Cerebellar nuclear complex (tissue), 1 donor: ENCODE measurements at places on chromosomes 11 and 22.

DNA sequence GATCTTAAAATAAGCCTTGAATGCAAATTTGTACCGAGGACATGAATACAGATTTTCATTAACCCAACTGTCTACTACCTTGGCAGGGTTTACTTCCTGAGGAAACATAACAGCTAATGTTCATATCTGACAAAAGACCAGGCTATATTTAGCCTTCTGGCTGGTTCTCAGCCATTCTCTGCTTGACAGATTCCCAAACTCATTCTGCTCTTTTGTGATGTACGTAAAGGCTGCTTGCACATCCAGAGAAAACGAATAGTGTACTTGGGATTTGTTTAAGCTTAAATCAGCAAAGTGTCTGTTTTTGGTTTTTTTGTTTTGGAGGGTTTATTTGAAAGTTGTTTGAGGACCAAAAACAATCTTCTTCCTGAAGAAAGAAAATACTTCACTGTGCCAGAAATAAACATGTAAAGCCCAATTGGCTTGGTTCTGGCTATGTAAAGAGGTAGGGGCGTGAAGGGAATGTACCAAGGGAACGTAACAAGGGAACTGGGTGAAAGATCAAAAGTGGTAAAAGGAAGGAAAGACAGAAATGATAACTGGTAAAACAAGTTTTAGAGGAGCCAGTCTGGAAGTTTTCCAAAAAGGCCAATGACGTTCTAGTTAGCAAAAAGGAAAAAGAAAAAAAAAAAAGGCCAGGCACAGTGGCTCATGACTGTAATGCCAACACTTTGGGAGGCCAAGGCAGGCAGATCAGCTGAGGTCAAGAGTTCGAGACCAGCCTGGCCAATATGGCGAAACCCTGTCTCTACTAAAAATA lies 21.4 kb upstream of the CRTAM start:
- DNase-seq: no peak

- DNase-seq: no peak
These were observed 9.9 kb downstream of the MAPK1 start for GRCh38 chr22:21857481-21857914.

DNA sequence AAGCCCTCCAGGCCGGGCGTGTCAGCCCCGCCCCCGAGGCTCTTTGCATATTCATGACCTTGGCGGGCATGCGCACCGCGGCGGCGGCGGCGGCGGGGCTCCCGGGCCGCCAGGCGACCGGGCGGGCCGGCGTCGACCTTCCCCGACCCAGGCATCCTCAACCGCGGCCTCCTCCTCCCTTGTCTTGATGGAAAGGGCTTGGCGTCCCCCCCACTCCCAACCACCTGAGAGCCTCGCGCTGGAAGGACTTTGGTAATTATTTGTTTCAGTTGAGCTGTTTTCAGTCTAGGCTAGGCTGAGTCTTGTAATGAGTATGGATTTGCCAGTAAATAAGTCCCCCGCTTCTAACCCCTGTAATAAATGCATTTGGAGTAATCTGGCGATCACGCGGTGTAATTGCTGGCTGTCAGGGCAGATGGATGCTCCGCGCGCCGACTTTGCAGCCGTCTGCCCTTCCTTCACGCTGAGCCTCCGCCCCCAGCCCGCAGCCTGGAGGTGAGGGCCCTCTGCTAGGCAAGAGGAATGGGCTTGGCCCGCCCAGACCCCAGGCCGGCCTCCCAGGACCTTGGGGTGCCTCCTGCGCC lies 25.2 kb downstream of the FLRT1 start:
- no peak for DNase-seq

DNA sequence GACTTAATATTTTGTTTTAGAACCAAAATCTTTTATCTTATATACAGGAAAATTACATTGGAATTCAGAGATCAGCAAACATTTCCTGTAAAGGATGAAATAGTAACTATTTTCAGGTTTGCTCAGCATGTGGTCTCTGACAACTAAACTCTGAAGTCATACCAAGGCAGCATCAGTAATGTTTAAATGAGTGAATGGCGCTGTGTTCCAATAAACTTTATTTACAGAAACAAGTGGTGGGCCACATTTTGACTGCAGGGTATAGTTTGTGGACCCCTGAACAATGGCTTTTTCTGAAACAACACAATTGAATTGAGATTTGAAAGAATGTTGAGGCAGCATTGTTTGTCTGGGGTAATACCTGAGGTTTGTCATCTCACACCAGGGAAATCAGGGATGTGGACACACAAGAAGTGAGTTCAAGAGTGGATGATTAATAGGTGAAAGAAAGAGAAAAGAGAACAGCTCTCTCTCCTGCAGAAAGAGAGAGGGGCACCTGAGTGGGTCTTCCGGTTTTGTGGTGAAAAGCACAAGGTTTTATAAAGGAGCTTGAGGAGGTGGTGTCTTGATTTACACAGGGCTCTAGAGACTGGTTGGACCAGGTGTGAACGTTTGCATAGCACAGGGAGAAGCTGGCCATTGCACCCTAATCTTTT lies 113.5 kb upstream of the VPREB1 start:
- no peak for DNase-seq

- DNase-seq: no peak
These were observed 57.2 kb downstream of the WNT11 start for GRCh38 chr11:76148941-76149613.

DNA sequence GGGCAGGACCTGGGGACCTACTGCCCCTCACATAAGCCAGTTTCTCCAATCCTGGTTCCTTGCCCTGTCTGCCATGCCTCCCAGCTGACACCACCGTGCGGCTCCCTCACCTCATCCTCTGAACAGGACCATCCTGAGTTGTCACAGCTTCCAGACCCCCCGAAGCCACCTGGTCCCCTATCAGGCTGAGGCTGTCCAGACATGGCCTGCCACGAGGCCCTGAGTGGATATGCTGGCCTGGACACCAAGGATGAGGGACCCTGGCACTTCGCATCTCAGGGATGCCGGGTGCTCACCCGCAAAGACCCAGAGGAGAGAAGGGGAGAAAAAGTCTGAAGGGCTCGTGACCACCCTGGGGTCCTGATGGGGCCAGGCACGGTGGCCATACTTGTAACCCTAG lies 15.8 kb upstream of the CCDC188 start:
- no peak for DNase-seq

- DNase-seq: no peak
These were observed 86.8 kb downstream of the NECTIN1 start for GRCh38 chr11:119641983-119642745.

DNA sequence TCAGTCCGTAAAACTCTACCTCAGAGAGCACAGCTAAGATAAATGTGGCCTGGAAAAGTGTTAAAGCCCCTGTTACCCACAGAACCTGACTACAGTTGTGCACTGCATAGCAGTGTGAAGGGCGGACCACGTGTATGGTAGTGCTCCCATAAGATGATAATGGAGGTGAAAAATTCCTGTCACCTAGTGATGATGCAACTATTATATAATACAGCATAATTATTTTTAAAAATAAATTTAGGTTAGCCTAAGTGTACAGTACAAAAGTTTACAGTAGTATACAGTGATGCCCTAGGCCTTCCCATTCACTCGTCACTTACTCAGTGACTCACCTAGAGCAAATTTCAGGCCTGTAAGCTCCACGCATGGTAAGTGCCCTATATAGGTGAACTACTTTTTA lies 76.6 kb upstream of the RASSF10 start:
- DNase-seq: no peak

DNA sequence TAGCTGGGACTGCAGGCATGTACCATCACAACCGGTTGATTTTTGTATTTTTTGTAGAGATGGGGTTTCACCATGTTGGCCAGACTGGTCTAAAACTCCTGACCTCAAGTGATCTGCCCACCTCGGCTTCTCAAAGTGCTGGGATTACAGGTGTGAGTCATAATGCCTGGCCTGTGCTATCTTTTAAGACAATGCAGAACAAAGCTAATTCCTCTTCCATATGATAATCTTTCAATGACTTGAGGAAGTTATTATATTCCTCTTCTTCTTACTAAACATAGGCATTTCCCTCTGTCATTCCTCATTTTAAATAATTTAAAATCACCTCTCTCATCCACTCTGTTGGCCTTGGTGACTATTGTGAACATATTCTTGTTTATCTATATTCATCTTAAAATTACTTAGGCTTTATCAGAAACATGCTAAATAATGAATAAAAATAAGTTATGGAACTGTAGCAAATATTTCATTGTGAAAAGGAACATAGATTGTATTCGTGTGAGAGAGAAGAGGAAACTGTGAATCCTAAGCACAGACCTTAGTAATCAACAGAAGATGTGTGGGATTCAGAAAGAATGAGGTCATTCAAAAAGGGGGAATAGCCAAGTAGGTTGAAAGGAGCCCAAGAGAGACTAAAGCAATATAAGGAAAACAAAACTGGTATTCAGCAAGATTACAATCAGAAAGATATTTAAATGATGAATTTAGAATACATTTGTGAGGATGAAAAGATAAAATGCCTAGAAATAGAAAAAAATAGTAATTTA lies 269.4 kb downstream of the TTC28 start:
- DNase-seq: no peak

GRCh38 chr11:112748713-112749543 lies 212.3 kb upstream of the NCAM1 start:
- DNase-seq: no peak

- DNase-seq: no peak
These were observed 788.8 kb upstream of the FAT3 start for GRCh38 chr11:91435694-91436395.

- no peak for DNase-seq
These were observed 40.9 kb downstream of the ZC3H12C start for GRCh38 chr11:110134110-110134509.

GRCh38 chr11:73201888-73202780 lies 15.9 kb upstream of the P2RY2 start:
- DNase-seq: no peak

DNA sequence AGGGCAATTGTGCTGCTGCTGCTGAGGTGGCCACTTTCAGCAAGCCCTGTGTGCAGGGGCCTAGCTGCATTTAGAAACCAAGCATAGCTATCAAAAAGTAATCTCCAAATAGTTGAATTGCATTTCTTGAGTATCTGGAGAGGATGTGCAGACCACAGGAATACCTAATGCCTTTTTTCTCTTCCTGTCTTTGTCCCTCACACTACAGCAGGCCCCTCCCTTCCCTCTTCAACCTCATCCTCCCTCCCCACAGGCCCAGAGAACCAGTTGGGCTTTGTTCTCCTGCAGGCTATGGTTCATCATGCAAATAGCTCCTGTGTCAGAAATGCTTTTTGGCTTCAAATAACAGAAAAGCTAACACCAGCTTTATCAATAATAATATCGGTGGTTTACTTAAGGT lies 47.7 kb downstream of the DKK3 start:
- no peak for DNase-seq

- no peak for DNase-seq
These were observed 67.3 kb downstream of the LRRC32 start for GRCh38 chr11:76603202-76603601.

DNA sequence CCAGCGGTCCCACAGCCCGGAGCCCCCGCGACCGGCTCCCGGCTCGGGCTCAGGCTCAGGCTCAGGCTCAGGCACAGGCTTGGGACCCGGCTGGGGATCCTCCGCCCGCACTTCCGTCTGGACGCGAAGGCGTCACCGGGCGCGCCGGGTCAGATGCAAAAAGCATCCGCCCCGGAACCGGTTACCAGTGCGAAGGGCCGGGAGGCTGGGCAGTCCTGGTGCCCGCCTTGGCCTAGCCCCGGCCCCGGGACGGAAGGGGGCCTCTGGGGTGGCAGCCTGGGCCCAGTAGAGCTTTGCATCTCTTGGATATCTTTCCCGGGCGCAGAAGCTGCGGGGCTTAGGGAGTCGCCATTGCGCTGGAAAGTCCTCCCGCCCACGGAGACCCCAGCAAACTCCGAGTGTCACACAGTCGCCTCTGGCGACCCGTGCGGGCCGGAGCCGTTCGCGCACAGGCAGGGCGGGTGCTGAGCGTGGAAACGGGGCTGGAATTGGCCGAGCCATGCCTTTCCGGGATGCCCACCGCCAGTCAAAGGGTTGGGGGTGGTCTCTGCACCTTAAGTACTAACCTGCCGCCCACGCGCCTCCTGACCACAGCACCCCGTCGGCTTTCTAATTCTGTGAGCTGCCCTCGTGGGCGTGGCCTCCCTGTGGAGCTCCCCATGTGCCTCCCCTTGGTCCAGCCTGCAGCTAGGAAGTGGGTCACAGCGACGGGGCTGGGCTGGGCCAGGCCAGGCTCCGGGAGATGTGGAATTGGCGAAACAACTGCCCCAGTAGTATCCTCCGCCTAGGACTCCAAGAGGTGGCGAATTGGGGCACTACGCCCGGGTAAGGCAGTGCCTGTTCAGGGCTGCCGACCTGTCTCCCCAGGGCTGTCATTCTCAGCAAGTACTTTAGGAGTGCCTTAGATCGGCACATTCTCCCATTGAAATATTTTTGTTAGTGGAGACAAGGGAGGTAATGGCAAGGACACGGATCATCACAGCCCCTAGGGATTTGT lies at the start of gene TMEM9B:
Gene TMEM9B, minus strand, starts transcription at position 119 of the 997 bp plus-strand sequence. CDS start 129 bp downstream, outside the sequence.
- peak; percentile 16 for DNase-seq

- no peak for DNase-seq
These were observed 89.3 kb downstream of the PRR5L start for GRCh38 chr11:36385121-36385970.

- no peak for DNase-seq
These were observed 14.7 kb downstream of the IGLL1 start for GRCh38 chr22:23565305-23565914.

- no peak for DNase-seq
These were observed 35.8 kb downstream of the TNRC6B start for GRCh38 chr22:40213478-40213877.

DNA sequence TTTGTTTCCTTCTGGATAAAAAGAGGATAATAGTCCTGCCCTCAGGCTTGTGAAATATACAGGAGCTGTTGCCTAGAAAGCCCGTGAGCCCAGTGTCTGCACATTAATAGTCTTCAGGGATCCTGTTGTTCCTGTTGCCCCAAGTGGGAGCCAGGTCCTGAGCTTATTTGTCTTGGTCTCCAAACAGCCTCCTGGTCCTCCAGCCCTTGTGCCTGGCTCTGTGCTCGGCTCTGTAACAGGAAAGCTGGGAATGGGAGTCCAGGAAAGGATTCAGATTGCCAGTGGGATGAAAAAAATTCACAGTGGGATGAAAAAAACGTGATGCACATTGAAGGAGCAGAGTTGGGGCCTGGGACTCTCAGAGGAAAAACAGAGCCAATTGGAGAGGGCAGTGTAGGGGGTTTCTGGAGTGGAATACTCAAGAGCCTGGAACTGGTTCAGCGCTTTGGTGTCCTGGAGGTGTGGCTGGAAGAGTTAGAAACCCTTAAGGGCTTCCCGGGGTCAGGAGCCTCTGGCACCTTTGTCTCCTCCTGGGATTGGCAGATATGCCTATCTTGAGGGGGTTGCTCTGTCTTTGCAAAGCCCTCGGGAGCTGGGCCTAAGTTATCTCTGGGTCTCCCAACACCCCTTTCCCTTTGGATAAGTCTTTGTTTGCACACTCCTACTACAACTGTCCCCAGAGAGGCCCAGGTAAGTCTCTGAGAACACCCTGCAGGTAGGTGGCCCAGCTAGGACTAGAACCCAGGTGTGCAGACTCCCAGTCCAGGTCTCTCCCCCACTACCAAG lies 2.3 kb upstream of the INPPL1 start:
- no peak for DNase-seq

- DNase-seq: no peak
These were observed 790 bp upstream of the TMEM41B start for GRCh38 chr11:9315078-9315688.

GRCh38 chr11:65867284-65868071 lies 5.1 kb downstream of the EFEMP2 start:
- no peak for DNase-seq
